Keratinocyte (primary cell): ENCODE measurements at places on chromosomes 1 and 21.

GRCh38 chr1:175904808-175905207 lies 161.4 kb upstream of the TNR start:
- no peaks in the 10 kb centered on the region for H3K36me3 ChIP-seq
- H3K4me3 ChIP-seq: no peak overlapping the region
- no peak overlapping the region for H3K27ac ChIP-seq
- DNase-seq: no peak
- no peaks in the 10 kb centered on the region for H3K27me3 ChIP-seq

- H3K27me3 ChIP-seq: no peaks in the 10 kb centered on the region
- H3K4me3 ChIP-seq: no peak overlapping the region
- no peak overlapping the region for H3K27ac ChIP-seq
- DNase-seq: no peak
Observed at GRCh38 chr1:55970526-55971110, 608.7 kb downstream of the PLPP3 start.

GRCh38 chr1:187928288-187928687 lies 1099.5 kb downstream of the PLA2G4A start:
- no peak overlapping the region for H3K27ac ChIP-seq
- no peak overlapping the region for H3K4me3 ChIP-seq

- H3K27ac ChIP-seq: no peak overlapping the region
- H3K27me3 ChIP-seq: no peaks in the 10 kb centered on the region
- H3K4me3 ChIP-seq: no peak overlapping the region
- H3K36me3 ChIP-seq: no peaks in the 10 kb centered on the region
- H3K4me1 ChIP-seq: no peaks in the 10 kb centered on the region
- no peak for DNase-seq
Observed at GRCh38 chr1:3126756-3127678, 58.0 kb downstream of the PRDM16 start.

GRCh38 chr1:182889997-182890396 lies 50.9 kb downstream of the DHX9 start:
- DNase-seq: no peak
- peaks cover 14% of the 10 kb centered on the region for H3K36me3 ChIP-seq
